NCI-H1092 (cell line): ENCODE measurements at places on chromosomes 6 and 20.

DNA sequence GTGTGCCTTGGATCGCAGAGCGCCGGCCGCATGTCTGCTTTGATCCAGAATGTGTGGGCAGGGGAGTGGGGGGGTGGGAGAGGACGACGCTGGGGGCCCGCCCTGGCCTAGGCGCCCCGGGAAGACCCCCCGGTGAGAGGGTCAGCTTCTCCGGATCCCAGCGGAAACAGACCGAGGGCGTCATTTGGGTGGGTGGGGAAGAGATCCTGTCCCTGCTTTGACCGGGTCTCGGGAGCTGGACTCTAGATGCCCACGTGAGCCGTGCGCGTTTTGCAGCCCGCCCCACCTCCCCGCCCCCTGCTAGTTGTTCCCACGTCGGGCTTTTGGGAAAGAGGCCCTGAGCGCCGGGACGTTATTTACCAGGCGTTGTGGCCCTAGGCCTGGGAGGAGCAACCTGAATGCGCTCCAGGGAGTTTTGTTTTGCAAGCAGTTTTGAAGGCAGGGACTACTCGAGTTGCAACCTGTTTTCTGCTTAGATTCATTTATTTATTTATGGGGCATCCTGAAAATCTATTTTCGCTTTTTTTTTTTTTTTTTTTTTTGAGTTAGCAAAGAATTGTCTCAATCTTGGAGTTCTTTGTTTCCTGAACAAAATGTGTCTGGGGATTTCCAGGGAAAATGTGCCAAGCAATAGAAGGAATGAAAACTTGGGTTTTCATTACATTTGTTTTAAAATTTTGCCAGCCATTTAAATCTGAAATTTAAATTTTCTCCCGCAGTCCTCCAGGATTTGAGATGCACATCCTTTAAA, 1.6 kb downstream of the DSP start:
- no peak for DNase-seq

GRCh38 chr20:60976913-60977312, 275.1 kb upstream of the CDH4 start:
- no peak for DNase-seq

- DNase-seq, result no peak
Measured at GRCh38 chr20:18289306-18289705, 979 bp downstream of the ZNF133 start.

DNA sequence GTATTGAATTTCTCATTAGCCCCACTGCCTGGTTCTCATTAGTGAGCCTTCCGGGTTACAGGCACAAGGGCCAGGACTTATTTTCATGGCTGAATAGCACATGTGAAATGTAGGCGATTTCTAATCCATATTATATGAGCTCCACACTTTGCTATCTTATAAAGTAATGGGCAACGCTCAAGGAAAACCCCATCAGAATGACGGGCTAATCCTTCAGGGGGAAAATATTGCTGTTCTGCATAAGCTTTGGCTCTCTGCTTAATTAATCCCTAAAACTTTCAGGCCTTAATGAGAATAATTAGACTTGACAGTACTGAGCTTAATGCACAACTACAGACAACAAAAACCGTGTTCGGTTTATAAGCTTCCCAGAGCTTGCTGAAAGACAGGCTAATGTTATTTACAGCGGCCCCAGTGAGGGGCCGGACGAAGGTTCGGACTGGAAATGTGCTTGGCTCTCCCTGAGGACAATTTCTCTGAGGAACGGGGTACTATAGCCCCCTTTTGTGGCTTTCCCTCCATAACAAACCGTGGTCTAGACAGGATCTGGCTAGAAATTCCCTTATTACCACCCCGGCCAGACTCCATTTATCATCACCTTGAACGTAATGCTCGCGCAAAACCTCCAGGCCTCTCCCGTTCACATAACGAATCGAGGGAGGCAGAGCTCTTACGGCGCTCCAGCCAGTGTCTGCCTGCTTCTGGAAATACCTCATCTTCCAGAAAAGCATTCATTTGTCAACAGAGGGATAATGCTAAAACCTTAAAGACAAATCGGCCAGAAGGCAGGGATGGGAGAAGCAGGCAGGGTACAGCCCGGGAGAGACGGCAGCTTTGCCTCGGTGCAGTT, 164.5 kb downstream of the CD83 start:
- DNase-seq, result no peak
